ENCODE measurements at places on chromosomes 13 and 19. TPM values are rescaled to one million over a fixed set of nuclear protein-coding genes. Genes with fewer than 3 reads are reported as not detected.

Gene CPB2
- polyA plus RNA-seq: 0.35 TPM

Gene FAM216B
- polyA plus RNA-seq: 1.9 TPM

- DNase-seq: peak; percentile 82
Measured at GRCh38 chr13:40562975-40563349, 103.5 kb downstream of the FOXO1 start.

GRCh38 chr13:78035500-78035899 is 116.9 kb upstream of the EDNRB start:
- no peak for DNase-seq

GRCh38 chr19:55559684-55560083 is 14.3 kb upstream of the SBK3 start:
- no peak for DNase-seq

DNA sequence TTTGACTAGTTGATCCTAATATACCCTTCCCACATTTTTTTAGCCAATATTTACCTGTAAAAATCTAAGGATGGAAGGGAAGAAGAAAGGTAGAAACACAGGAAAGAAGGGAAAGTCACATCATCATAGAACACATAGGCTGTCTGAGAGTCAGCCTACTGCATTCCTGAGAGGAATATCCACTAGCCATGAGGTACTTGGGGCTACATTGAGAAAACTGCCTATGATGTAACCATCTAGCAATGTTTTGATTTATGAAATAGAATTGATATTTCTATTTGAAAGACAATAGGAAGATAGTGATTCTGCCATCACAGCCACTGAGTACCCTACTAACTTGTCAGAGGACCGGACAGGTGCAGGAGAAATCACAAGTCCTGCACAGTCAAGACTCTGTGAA is 873.8 kb downstream of the GPC5 start:
- no peak for DNase-seq
